Foreskin melanocyte (primary cell): ENCODE measurements at places on chromosomes 3 and 15.

DNA sequence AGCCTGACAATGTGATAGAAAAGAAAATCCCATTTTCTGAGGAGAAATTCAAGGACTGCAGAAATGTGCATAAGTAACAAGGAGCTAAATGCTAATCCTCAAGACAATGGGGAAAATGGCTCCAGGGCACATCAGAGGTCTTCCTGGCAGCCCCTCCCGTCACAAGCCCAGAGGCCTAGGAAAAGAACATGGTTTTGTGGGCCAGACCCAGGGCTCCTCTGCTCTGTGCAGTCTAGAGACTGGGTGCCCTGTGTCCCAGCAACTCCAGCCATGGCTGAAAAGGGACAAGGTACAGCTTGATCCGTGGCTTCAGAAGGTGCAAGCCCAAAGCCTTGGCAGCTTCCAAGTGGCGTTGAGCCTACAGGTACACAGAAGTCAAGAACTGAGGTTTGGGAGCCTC lies 176.8 kb upstream of the SUCLG2 start:
- no peak for DNase-seq

DNA sequence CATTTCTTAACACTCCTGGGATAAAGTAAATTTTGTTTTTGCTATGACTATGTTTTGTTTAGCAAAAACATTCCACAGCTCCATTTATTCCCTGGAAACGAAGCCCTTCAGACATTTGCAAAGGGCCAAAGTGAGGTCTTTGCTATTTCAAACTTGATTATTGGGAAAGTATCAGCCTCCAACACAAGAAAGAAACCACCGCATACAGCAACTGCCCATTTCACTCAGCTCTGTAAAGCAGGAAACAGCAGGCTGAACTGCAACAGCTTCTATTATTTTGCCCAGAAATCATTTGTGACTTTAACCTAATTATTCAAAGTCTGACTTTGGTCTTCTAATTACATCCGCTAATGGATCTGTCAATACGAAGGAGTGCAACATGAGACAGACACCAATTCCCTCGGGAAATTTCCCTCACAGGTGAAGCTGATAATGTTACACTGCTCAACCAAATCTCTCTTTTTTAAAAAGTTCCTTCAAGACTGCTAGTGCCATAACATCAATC lies 72.1 kb downstream of the RFTN1 start:
- no peak for DNase-seq

DNA sequence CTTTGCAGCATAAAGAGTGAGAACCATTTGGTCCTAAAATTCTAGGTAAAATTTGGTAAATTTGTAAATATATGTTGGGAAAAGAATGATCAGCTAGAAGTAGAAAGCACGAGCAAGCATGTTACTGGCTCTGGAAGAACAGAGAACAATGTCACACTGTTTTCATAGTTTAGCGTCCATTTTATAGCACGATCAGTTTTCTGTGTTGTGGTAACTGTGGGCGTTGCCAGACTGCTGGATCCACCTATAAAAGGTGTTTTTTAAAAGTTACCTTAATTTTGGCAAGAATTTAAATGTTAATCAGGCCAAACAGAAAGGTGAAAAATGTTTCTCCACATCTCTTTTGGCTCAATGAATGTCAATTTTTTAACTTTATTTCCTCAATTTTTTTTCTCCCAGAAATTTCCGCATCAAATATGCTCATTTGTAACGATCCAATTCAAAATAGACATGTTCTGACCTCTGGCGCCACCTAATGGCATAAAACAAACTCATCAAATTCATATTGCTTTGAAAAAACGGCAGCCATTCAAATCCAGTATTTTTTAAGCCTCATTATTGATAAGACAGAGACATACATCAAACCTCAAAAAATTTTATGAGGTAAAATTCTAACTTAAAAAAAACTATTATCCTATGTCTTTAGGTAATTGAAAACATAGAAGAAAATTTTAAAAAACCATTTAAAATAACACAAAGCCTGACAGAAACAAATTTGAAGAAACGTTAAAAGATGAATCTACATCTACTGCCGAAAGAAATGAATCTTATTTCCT lies 5.5 kb upstream of the GP5 start:
- peak; percentile 47 for DNase-seq

DNA sequence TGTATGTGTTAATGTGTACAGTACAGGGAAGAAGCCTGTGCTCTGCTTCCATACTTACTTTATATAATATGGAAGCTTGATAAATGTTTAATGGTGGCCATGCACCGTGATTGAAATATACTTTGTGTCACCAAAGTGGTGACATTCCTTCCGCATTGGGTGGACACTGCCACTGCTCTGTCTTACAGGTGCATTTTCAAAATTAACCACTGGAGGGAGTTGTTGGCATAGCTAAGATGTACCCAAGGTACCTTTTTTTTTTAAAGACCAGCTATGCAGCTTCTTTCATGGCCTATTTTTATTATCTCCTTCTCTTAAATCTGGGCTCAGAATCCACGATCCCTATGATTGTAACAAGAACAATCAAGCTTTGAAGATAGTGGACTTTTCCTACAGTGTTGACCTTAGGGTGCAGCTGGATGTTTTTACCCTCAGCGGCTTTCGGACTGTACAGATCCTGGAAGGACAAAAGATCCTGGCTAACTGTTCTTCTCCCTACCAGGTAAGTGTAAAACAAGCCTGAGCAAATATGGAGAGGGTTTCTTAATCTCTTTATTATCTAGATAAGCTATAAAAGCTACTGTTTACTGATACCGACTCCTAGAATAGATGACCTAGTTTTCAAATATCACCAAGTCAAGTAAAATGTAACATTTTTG lies 21.6 kb upstream of the PAK6 start:
- peak; percentile 50 for DNase-seq

DNA sequence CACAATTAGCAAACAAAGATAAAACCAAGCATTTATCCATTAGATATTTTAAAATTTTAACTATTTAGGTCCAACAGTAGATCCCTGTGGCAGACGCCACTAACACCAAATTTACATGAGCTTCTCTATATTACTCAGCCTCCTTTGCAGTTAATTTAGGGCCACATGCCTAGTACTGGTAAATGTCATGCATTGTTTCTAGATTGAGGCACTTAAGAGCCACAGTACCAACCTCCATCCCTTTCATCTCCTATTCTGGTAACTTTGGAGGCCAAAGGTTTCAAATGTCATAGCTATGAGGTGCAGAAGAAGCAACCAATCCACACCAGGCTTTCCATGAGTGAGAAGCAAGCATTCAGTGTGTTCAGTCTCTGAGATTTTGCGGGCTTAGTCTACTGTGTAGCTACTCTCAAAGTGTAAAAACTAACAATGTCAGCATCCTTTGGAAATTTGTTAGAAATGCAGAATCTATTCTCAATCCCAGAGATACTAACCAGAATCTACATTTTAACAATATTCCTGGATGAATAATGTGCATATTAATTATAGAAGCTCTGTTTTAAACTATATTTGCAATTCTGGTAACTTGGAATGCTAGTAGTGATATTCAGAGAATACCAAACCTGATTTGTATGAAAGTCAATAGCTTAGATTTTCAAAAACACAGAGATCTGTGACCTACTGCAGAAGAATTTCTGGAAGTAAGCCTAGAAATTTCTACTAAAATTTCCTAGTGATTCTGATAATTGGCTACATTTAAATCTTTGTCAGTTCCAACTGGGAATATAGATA lies 206.3 kb upstream of the CD96 start:
- DNase-seq, result no peak

DNA sequence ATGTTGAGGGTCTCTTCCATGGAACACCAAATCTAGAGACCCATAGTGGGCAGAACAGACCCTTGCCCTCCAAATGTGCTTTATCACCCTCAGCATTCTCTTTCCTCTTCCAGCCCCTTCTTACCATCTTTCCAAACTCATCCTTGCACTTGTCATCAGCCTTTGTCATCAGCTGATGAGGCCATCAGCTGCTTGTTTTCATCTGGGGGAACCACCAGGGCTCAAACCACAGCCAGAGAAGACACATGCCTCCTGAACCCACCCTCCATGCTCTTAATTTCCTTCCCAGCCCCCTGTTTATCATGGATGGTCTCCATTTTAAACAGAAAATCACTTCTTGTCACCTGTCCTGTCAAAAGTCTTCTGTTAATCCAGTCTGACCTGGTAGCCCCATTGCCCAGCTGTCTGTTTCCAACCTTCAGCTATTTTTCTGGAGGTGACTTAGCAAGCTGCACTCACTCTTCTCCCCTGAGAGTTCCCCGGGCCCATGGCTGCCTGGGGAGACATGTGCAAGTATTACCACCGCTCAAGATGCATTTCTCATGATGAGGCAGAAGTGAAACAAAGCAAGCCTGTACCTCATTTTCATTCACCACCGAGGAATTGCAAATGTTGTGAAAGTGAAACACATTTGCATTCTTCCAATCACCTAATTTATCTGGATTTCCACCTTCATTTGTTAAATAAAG lies 14.7 kb upstream of the SYNM start:
- DNase-seq, result no peak

- no peak for DNase-seq
Observed at GRCh38 chr15:66138096-66138783, 115.3 kb downstream of the MEGF11 start.

DNA sequence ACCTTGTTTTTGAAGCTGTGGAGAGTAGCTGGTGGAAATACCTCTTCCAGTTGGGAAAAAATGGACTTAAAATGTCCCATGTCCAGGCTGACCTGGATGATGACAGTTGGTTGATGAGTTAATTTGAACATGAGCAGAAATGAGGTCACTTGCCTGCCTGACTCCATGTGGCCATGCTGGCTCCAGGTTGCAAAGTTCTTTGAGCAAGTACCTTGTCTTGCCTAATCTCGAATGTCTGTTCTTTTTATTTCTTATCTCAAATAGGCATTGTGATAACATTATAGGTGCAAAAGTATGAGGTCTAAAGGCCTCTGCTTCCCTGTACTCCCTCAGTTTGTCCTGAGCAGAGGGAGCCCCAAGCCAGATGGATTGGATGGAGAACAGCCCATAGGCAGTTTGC lies 9.0 kb downstream of the MAPKBP1 start:
- no peak for DNase-seq

- no peak for DNase-seq
Observed at GRCh38 chr3:66229931-66230330, 9.1 kb downstream of the SLC25A26 start.

DNA sequence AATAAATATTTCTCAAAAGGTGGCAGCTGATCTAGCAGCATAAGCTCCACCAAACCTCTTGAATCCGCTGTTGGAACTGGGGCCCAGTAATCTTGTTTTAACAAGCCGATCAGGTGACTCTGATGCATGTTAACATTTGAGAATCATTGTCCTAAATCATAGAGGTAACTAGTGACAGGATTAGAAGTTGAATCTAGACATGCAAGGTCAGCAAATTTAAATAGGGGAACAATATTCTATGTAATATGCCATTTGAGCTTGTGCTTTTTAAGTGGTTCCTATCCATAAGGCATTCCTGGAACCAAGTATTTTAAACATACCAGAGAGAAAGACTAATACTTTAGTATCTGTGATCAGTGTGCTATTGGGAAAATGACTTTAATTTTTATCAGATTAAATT lies 412.8 kb downstream of the PYDC2 start:
- DNase-seq, result no peak
